ENCODE measurements at places on chromosomes 12 and 14.

- DNase-seq = no peak
These were observed 54.7 kb downstream of the SLC6A12 start for GRCh38 chr12:159156-159782.

GRCh38 chr12:120480211-120480610 is 10.7 kb upstream of the SRSF9 start:
- no peak for DNase-seq

- DNase-seq = no peak
These were observed 8.7 kb downstream of the OR11H4 start for GRCh38 chr14:20247646-20248246.

DNA sequence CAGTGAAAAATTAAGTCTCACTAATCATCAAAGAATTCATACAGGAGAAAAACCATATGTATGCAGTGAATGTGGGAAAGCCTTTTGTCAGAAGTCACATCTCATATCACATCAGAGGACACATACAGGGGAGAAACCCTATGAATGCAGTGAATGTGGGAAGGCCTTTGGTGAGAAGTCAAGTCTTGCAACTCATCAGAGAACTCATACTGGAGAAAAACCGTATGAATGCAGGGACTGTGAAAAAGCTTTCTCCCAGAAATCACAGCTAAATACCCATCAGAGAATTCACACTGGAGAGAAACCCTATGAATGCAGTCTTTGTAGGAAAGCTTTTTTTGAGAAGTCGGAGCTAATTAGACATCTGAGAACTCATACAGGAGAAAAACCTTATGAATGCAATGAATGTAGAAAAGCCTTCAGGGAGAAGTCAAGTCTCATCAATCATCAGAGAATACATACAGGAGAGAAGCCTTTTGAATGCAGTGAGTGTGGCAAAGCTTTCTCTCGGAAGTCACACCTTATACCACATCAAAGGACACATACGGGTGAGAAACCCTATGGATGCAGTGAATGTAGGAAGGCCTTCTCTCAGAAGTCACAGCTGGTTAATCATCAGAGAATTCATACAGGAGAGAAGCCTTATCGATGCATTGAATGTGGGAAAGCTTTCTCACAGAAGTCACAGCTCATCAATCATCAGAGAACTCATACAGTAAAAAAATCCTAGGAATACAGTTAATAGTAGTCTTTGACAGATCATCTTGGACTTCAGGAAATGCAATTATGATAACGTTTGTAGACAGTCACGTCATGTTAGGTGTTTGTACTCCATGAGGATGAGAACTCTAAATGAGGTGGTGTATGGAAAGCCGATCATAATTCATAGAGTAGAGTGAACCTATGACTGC is 21.1 kb downstream of the ZNF84 start:
- no peak for DNase-seq

GRCh38 chr14:73233564-73233963 is 3.7 kb upstream of the PAPLN start:
- DNase-seq = no peak

- no peak for DNase-seq
These were observed 86.9 kb downstream of the BCAT1 start for GRCh38 chr12:24861766-24862540.

DNA sequence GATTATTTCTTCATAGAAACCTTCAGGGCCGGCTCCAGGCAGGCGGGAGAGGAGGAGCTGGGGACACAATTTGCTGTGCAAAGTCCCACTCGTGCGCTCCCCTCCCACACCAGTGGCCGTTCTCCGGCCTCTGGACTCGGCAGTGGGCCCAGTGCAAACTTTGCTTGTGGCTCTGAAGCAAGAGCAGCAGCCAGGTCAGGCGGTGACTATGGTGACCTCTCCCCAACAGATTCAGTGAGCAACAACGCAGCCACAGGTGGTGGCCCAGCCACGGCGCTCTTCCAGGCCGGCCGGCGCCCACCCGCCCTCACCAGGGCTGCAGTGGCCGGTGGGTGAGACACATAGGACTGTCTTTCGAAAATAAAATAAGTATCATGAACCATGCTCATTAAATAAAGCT is 29.5 kb downstream of the VPS37B start:
- no peak for DNase-seq
